ENCODE measurements at places on chromosomes 12 and 14.

DNA sequence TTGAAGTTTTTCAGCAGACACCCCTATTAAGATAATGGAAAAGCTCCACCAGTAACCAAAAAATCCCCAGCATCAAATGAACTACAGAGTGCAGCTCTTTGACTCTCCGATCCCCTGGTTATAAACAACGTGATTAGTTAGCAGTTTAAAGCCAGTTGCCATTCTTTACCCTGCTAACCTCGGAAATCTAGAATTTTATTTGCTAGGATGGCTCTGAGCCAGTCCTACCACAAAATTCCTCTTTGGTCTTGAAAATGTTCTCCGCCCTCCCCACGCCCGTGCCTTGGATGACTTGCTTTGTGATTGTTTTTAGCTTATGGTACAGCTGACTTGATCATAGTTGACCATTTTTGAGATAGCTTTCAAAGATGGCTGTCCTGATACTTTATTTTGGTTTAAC lies 1.2 kb downstream of the KLHDC2 start:
- peaks cover 17% of the 10 kb centered on the region for H3K36me3 ChIP-seq
- H3K27ac ChIP-seq: peak overlapping the region; percentile 94
- H3K27me3 ChIP-seq: no peaks in the 10 kb centered on the region
- DNase-seq: no peak
- H3K4me1 ChIP-seq: no peaks in the 10 kb centered on the region

- H3K4me1 ChIP-seq: no peaks in the 10 kb centered on the region
- DNase-seq: no peak
- no peaks in the 10 kb centered on the region for H3K27me3 ChIP-seq
- no peak overlapping the region for H3K4me3 ChIP-seq
Measured at GRCh38 chr14:45426685-45427282, 173.8 kb upstream of the MIS18BP1 start.

DNA sequence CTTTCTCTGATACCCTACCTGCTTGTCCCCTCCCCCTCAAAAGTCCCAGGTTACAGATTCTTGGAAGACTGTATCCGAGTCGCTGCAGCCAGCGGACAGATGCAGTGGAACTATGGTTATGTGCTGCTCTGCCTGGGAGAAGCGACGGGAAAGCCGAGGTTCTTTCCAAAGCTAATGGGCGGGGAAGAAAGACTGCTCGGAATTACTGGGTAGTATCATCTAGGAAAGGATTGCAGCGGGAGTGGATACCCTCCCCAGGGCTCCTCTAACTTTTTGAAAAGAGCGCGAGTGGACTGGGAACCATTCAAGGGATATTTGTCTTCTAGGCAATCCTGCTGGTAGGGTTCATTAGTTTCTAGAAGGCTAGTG lies 1.4 kb downstream of the PTHLH start:
- peak overlapping the region; percentile 81 for H3K4me3 ChIP-seq
- no peaks in the 10 kb centered on the region for H3K27me3 ChIP-seq
- peak overlapping the region; percentile 81 for H3K27ac ChIP-seq
- peaks cover 18% of the 10 kb centered on the region for H3K4me1 ChIP-seq
- DNase-seq: no peak

DNA sequence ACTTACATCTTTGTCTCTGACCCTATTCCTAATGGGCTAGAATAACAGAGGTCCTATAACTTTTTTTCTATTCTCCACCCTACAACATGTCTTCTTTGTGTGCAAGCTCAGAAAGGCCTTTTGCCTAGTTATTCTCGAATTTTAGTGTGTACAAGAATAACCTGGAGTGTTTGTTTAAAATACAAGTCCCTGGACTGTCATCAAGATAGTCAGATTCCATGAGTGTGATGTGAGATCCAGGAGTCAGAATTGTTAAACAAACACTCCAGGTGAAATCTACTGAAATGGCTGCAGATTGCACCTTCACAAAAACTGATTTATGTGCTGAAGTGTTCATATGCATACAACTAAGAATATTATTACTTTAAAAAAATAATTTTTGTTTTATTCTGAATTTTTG lies 114.4 kb upstream of the DIO2 start:
- H3K36me3 ChIP-seq: no peaks in the 10 kb centered on the region
- H3K27me3 ChIP-seq: no peaks in the 10 kb centered on the region
- no peak overlapping the region for H3K27ac ChIP-seq
- H3K4me1 ChIP-seq: no peaks in the 10 kb centered on the region
- no peak for DNase-seq

DNA sequence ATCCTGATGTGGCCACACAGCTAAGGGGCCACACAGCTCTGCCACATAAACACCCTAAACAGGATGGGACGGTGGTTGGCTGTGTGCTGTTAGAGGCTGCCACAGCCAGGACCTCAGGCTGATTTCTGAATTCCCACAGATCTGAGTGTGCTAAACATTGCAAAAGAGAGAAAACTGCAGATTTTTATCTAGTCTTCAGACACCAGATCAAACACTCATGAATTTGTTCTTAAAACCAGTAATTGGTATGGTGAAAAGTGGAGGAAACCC lies 190.7 kb downstream of the MON2 start:
- H3K4me1 ChIP-seq: no peaks in the 10 kb centered on the region
- H3K36me3 ChIP-seq: no peaks in the 10 kb centered on the region
- DNase-seq: no peak
- H3K27ac ChIP-seq: no peak overlapping the region
- H3K4me3 ChIP-seq: no peak overlapping the region

- no peak for DNase-seq
- no peaks in the 10 kb centered on the region for H3K27me3 ChIP-seq
- H3K27ac ChIP-seq: peak overlapping the region; percentile 98
- H3K4me1 ChIP-seq: no peaks in the 10 kb centered on the region
Measured at GRCh38 chr12:20370014-20370386, 1.7 kb downstream of the PDE3A start.

GRCh38 chr12:91460469-91460868 lies 277.9 kb upstream of the DCN start:
- no peaks in the 10 kb centered on the region for H3K27me3 ChIP-seq
- no peak overlapping the region for H3K27ac ChIP-seq
- no peak for DNase-seq
- no peaks in the 10 kb centered on the region for H3K36me3 ChIP-seq
- no peaks in the 10 kb centered on the region for H3K4me1 ChIP-seq

GRCh38 chr14:66099931-66100330 lies 386.2 kb upstream of the CCDC196 start:
- H3K4me3 ChIP-seq: no peak overlapping the region
- H3K27me3 ChIP-seq: no peaks in the 10 kb centered on the region
- H3K4me1 ChIP-seq: no peaks in the 10 kb centered on the region

DNA sequence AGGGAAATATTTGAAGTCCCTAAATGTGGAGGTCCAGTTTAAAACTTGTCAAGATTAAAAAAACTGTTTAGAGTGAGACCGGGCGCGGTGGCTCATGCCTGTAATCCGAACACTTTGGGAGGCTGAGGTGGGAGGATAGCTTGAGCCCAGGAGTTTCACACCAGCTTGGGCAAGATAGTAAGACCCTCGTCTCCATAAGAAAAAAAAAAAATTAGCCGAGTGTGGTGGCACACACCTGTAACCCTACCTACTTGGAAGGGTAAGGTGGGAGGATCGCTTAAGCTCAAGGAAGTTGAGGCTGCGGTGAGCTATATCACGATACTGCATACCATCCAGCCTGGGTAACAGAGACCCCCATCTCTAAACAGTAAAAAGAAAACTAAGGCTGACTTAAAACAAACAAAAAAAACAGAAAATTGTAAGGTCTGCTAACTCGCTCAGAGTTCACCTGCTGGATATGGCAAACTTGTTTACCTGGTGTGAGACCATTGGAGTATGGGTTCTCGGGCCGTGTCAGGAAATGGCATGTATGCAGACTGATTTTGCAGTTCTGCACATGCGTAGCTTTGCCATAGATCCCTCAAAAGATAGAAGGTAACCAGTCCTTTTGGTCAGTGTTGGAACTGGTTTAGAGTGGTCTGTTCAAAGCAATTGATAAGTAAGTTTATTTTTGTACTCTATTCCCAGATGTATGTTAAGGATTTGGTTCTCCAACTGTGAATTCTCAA lies 2.1 kb downstream of the RNF10 start:
- H3K27me3 ChIP-seq: no peaks in the 10 kb centered on the region
- no peak for DNase-seq
- no peaks in the 10 kb centered on the region for H3K36me3 ChIP-seq

GRCh38 chr12:49583366-49584094 lies 15.6 kb upstream of the MCRS1 start:
- DNase-seq: peak; percentile 34
- H3K27me3 ChIP-seq: no peaks in the 10 kb centered on the region
- H3K4me3 ChIP-seq: no peak overlapping the region
- peaks cover 2% of the 10 kb centered on the region for H3K36me3 ChIP-seq
- H3K4me1 ChIP-seq: no peaks in the 10 kb centered on the region
- no peak overlapping the region for H3K27ac ChIP-seq

DNA sequence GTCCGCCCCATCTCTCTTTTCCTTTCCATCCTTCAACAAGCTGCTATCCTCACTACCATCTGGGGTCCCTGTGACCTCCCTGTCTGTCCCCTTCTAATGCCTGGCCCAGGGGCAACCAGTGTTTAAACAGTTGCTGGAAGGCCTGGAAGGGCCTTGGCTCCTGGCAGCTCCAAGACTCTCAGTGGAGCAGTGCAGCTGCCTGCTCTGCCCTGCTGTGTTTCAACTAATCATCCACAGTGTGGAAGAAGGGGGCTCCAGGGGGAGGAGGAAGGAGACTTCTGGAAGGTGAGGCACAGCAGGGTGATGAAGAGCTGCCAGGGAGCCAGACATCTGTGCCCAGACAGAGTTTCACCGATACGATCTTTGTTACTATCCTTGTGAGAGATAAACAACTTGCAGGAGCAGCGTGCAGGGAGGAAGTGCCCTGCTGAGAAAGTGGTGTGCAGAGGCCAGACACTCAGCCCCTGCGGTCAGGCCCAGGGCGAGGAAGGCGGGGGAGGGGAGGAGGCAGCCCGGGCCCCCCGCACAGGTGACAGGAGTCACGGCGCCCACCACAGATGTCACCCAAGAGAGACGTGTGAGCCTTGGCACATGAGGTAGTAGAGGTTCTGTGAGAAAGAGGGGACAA lies 1061.8 kb downstream of the BCL11B start:
- H3K27ac ChIP-seq: no peak overlapping the region
- H3K4me1 ChIP-seq: no peaks in the 10 kb centered on the region
- H3K36me3 ChIP-seq: no peaks in the 10 kb centered on the region
- DNase-seq: no peak

DNA sequence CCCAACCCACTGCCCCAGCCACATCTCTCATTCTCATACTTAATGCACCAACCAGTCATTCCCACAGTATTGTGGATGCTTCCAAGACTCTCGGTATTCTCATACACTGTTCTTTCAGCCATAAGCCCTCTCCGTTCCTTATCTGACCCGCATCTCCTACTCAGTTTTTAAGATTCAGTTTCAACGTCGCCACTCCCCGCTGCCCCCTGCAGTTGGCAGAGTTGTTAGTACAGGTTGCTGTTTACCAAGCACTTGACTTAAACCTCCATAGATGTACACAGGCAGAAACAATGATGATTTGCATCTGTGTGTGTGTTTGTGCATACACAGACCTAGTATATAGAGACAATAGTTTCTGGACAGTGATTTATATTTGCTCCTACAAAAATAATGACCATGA lies 40.2 kb downstream of the PAH start:
- no peak overlapping the region for H3K4me3 ChIP-seq
- no peaks in the 10 kb centered on the region for H3K4me1 ChIP-seq
- no peak for DNase-seq
- H3K36me3 ChIP-seq: no peaks in the 10 kb centered on the region

DNA sequence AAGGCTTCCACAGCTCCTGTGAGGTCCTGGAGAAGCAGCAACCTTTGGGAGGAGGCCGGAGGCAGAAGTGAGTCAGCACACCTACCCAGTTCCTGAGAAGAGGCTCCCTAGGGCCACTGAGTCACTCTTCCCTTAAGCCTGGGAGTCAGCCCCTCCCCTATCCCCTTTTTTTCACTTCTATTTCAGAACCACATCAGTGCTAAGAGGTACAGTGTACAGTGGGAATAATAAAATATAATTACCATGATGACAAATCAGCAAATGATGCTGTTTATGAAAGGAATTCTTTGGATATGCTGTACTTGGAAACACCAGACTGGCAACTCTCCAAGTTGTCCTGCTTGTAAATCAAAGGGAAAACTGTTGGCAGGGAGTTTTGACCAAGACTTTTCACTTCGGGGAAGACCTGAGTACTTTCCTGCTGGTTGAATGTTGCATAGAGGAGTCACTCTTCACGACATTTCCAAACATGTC lies 7.8 kb upstream of the TBPL2 start:
- no peaks in the 10 kb centered on the region for H3K36me3 ChIP-seq
- H3K4me3 ChIP-seq: no peak overlapping the region
- no peak overlapping the region for H3K27ac ChIP-seq
- no peaks in the 10 kb centered on the region for H3K4me1 ChIP-seq

GRCh38 chr14:78610994-78611393 lies 440.8 kb downstream of the NRXN3 start:
- H3K36me3 ChIP-seq: no peaks in the 10 kb centered on the region
- H3K4me3 ChIP-seq: no peak overlapping the region
- no peak overlapping the region for H3K27ac ChIP-seq
- DNase-seq: no peak
- H3K4me1 ChIP-seq: no peaks in the 10 kb centered on the region
- no peaks in the 10 kb centered on the region for H3K27me3 ChIP-seq

GRCh38 chr12:18262514-18262913 lies 1.2 kb downstream of the PIK3C2G start:
- no peaks in the 10 kb centered on the region for H3K4me1 ChIP-seq
- no peak for DNase-seq
- no peak overlapping the region for H3K4me3 ChIP-seq

DNA sequence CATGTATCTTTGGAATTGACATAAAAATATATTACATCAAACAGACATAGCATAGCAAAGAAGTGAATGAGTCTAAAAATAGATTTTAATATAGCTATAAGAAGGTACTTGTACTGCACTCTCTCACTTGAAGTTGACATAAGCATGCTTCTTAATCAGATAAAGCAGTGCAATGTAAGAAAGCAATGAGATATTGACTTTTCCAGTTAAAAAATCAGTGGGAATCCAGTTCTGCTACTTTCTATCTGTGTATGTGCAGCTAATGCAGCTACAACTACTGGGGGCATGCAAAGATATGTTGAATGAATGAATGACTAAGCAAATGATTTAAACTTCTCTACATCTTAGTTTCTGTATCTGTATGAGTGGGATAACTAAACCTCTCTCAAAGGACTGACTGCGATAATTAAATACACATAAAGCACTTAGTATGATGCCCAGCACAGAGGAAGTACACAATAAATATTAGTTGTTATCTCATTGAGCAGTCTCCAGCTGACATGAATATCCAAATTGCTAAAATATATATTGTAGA lies 10.3 kb downstream of the WASHC3 start:
- no peaks in the 10 kb centered on the region for H3K27me3 ChIP-seq
- DNase-seq: no peak
- no peak overlapping the region for H3K27ac ChIP-seq

GRCh38 chr14:99258341-99258861 lies 13.6 kb downstream of the BCL11B start:
- H3K27ac ChIP-seq: no peak overlapping the region
- no peak overlapping the region for H3K4me3 ChIP-seq
- DNase-seq: no peak
- H3K27me3 ChIP-seq: no peaks in the 10 kb centered on the region

GRCh38 chr12:34340534-34341361 lies 318.5 kb downstream of the ALG10 start:
- no peaks in the 10 kb centered on the region for H3K27me3 ChIP-seq
- H3K4me1 ChIP-seq: no peaks in the 10 kb centered on the region
- no peak overlapping the region for H3K4me3 ChIP-seq
- no peak overlapping the region for H3K27ac ChIP-seq
- H3K36me3 ChIP-seq: no peaks in the 10 kb centered on the region
- no peak for DNase-seq
